ENCODE measurements at places on chromosomes 6 and 20. TPM values are rescaled to one million over a fixed set of nuclear protein-coding genes. Genes with fewer than 3 reads are reported as not detected.

GRCh38 chr6:108877046-108877751 is 29.0 kb downstream of the ARMC2 start:
- peak; percentile 45 for DNase-seq
- H3K4me1 ChIP-seq: no peaks in the 10 kb centered on the region
- H3K27me3 ChIP-seq: no peaks in the 10 kb centered on the region
- no peak overlapping the region for H3K4me3 ChIP-seq
- H3K27ac ChIP-seq: no peak overlapping the region
- H3K36me3 ChIP-seq: no peaks in the 10 kb centered on the region

- H3K4me1 ChIP-seq: no peaks in the 10 kb centered on the region
- DNase-seq: peak; percentile 36
- no peak overlapping the region for H3K4me3 ChIP-seq
- no peaks in the 10 kb centered on the region for H3K36me3 ChIP-seq
- H3K27me3 ChIP-seq: no peaks in the 10 kb centered on the region
- no peak overlapping the region for H3K27ac ChIP-seq
Measured at GRCh38 chr20:8652396-8652795, 416.5 kb upstream of the PLCB4 start.

GRCh38 chr6:35503534-35503933 is 6.7 kb upstream of the TEAD3 start:
- no peak overlapping the region for H3K27ac ChIP-seq
- peaks cover 10% of the 10 kb centered on the region for H3K4me1 ChIP-seq
- no peaks in the 10 kb centered on the region for H3K36me3 ChIP-seq

Gene NMBR
- not detected for total RNA-seq

- no peaks in the 10 kb centered on the region for H3K36me3 ChIP-seq
- H3K4me3 ChIP-seq: no peak overlapping the region
- no peaks in the 10 kb centered on the region for H3K27me3 ChIP-seq
- H3K27ac ChIP-seq: no peak overlapping the region
- H3K4me1 ChIP-seq: peaks cover 23% of the 10 kb centered on the region
Measured at GRCh38 chr6:16493112-16493511, 254.7 kb downstream of the GMPR start.

DNA sequence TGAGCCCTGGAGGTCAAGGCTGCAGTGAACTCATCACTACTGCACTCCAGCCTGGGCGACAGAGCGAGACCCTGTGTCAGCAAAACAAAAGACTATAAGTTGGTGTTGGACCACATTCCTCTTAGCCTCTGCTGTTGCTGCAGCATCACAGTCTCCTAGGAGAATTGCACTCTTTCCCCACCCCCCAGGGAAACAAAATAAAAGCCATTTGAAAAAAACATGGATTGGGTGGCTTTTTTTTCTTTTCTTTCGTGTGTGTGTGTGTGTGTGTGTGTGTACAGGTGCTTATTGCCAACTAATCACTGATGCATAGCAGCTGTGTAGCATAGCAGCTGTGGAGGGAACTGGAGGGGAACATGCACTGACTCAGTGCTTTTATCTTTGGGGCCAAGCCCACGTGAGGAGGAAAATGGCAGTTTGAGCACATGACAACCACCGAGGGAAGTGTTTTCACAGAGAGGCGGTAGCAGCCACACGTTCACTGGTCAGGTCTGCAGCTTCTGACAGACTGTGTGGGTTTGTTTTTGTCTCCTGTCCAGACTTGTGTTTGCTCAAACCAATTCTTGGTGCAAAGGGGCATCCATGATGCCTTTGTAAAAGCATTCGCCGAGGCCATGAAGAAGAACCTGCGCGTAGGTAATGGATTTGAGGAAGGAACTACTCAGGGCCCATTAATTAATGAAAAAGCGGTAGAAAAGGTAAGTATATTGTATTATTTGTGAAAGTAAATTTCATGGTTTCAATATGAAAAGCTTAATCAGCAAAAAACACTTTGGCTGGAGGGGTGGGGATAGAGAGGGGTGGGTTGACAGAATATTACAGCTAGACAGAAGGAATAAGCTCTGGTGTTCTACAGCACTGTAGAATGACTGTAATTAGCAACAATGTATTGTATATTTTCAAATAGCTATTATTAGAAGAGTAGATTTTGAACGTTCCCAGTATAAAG is 27.7 kb downstream of the ALDH5A1 start:
- H3K4me1 ChIP-seq: no peaks in the 10 kb centered on the region
- no peaks in the 10 kb centered on the region for H3K27me3 ChIP-seq
- DNase-seq: peak; percentile 62
- no peak overlapping the region for H3K4me3 ChIP-seq

Gene FOXA2
- not detected for total RNA-seq

DNA sequence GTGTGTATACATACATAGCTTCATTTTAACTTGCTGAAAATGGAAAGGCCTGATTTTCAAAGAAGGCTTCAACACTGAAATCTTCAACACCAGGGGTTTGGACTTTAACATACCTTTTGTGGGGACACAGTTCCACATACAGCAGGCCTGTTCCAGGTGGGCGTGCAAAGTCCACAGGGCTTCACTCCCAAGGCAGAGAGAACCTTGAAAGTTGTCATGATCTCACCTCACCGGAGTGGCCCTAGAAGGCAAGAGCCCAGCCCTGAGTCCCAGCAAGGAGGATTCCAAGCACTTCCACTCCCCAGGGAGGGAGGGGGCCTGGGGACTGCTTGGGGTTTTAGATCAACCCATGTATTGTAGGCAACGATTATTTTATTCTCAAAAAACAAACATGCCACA is 47.2 kb downstream of the TMEM242 start:
- H3K27me3 ChIP-seq: no peaks in the 10 kb centered on the region
- no peak overlapping the region for H3K27ac ChIP-seq
- DNase-seq: no peak
- peaks cover 6% of the 10 kb centered on the region for H3K4me1 ChIP-seq
- no peak overlapping the region for H3K4me3 ChIP-seq

GRCh38 chr6:327538-328116 is 35.3 kb downstream of the DUSP22 start:
- H3K27me3 ChIP-seq: no peaks in the 10 kb centered on the region
- DNase-seq: peak; percentile 67
- peaks cover 15% of the 10 kb centered on the region for H3K4me1 ChIP-seq
- H3K4me3 ChIP-seq: no peak overlapping the region
- H3K36me3 ChIP-seq: no peaks in the 10 kb centered on the region

GRCh38 chr20:4341804-4342485 is 326.6 kb upstream of the RNF24 start:
- H3K27ac ChIP-seq: no peak overlapping the region
- H3K4me1 ChIP-seq: peaks cover 18% of the 10 kb centered on the region
- no peak overlapping the region for H3K4me3 ChIP-seq
- no peaks in the 10 kb centered on the region for H3K36me3 ChIP-seq
- H3K27me3 ChIP-seq: peaks cover 15% of the 10 kb centered on the region

GRCh38 chr6:31004794-31005193 is 5.5 kb upstream of the MUC22 start:
- peaks cover 11% of the 10 kb centered on the region for H3K4me1 ChIP-seq
- H3K36me3 ChIP-seq: no peaks in the 10 kb centered on the region
- no peak for DNase-seq
- H3K4me3 ChIP-seq: no peak overlapping the region
- no peak overlapping the region for H3K27ac ChIP-seq
- H3K27me3 ChIP-seq: no peaks in the 10 kb centered on the region

Gene FAM184A
- total RNA-seq: 2.0 TPM

Gene OR2J3
- total RNA-seq: not detected

Gene AFG1L
- total RNA-seq: 6.4 TPM

DNA sequence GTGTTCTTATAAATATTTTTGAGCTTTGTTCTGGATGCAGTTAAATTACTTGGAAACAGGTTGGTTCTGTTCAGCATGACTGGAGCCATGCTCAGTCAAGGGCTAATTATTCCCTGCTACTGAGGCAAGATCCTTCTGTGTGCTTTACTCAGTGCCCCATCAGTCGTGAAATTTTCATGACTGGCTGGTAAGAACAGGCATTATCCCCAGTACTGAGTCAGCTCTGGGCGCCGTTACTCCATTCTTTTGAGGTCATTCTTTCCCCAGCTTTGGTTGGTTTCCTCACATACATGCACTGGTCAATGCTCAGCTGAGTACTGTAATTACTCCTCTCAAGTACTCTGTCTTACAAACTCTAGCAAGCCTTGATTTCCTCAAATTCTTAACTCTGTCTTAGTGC is 71.3 kb downstream of the CDKAL1 start:
- H3K27ac ChIP-seq: no peak overlapping the region
- H3K27me3 ChIP-seq: no peaks in the 10 kb centered on the region
- peak; percentile 72 for DNase-seq
- no peak overlapping the region for H3K4me3 ChIP-seq
- H3K36me3 ChIP-seq: no peaks in the 10 kb centered on the region
- H3K4me1 ChIP-seq: peaks cover 4% of the 10 kb centered on the region
